ENCODE measurements at places on chromosomes 12 and 14.
A peak's percentile ranks its signal among the peaks of the same experiment; 100 is the strongest.

DNA sequence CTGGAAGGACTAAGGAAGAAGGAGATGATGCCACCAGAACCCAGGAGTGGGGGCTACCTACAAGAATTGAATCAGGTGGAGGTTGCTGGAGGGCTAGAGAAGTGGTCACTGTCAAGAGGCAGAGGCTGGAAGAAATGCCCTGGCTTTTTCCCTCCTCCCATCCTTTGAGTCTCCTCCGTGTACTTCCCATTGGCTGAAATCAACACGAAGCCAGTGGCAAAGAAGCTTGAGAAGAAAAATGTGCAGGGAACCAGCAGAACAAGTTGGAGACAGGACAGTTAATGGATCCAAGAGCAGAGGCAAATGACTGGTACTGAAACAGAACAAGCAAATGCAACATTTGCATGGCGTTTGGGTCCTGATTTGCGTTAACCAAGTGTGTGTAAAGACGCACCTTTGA is 9.1 kb upstream of the FBLN5 start:
- no peak for DNase-seq

DNA sequence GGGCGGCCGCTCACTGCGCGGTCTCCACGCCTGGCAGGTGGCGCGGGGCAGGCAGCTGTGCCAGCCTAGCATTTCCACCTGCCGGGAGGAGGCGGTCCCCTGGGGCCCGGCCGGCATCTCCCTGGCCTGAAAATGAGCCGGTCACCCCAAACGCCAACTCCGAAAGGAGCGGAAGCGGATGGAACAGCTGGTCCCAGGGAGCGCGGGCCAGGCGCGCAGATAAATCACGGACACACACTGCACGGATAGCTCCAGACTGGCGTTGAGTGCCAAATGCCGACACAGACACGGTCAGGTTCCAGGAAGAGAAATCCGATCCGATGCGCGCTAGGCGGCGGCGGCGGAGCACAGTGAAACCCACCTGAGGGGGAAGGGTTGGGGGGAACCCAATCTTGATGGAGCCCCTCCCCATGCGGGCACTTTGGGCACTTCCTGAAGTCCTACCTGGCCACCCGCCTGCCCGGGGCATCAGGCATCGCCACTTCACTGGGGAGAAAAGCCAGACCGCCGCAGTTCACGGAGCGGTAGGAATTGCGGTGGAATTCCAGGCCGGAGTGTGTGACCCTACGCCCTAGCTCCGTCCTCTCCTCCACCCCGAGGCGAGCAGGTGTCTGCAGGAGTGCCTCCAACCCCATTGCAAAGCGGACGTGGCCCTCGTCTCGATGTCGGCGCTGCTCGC is 624 bp upstream of the PLEKHD1 start:
- DNase-seq, result no peak

GRCh38 chr12:19771858-19772257 is 332.6 kb downstream of the AEBP2 start:
- no peak for DNase-seq

- DNase-seq, result peak; percentile 42
Measured at GRCh38 chr14:65101631-65102440, 481 bp downstream of the MAX start.

- DNase-seq, result no peak
Measured at GRCh38 chr12:103247531-103247930, 248.2 kb downstream of the C12orf42 start.

Measured in stimulated activated CD8-positive, alpha-beta memory T cell treated with anti-CD3 and anti-CD28 coated beads, Interleukin-4, amount 100 ng/mL, for 48 hours (primary cell).